ENCODE measurements at places on chromosomes 7 and 10.

- no peak for DNase-seq
Measured at GRCh38 chr10:129530581-129530980, 63.5 kb downstream of the MGMT start.

DNA sequence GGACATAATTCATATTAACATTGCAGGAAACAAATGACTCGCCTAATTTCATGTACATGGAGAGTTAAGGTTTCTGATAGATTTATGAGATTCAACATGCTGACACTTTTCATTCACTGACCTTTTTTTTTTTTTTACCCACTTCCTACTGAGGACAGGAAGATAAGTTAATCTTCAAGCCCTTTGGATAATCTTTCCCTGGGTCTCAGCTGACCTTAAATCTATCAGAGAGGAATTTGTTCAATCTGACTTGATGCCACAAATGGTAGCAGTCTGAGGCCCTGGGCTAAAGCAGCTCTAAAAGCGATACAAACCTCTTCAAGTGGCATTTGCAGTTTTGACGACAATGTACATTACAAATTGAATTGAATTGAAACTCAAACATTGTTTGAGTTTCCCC lies 493.3 kb upstream of the SORCS1 start:
- no peak for DNase-seq

DNA sequence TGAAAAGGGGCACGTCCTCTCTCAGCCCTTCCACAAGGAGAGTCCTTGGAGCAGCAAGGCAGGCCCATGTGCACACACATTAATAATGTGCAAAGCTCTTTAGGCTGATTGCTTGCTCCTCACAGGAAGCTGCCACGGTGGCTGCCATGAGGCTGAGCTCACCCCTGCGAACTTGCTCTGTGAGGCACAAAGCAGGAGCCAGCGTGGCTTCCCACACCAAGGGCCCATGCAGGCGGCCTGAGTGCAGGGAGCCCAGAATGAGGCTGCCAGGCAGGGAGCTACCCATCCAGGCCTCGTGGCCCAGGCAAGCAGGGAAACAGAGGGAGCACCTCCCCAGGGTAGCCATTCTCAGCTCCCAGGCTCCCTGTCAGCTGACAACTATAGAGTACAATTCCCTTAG lies 242.9 kb downstream of the GRID1 start:
- DNase-seq: no peak

DNA sequence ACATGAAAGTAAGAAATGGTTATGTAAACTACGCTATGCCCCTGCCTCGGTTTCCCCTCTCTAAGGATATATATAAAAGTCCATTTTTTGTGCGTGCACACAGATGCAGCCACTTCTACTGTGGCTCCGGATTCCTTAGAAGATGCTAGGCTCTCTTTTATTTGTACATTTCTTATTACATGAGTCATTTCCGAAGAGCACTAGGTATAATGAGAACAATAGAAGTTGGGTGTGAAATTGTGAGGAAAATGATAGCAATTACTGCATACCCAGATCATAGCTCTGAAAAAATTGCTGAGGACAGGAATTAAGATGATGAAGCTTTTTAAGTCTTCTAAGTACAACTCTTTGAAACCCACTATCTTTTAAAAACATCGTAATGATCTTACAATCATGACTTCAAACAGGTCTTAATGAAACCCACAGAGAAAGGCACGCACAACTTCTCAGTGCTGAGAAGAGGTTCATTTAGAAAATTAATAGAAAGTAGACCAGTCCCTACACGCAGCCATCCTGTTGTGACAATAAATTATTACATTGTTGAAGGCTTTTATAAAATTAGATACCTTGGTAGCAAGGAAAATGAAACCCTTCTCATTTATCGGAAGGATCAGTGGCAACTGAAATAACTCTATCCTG lies 96.2 kb upstream of the FGFR2 start:
- DNase-seq: no peak

DNA sequence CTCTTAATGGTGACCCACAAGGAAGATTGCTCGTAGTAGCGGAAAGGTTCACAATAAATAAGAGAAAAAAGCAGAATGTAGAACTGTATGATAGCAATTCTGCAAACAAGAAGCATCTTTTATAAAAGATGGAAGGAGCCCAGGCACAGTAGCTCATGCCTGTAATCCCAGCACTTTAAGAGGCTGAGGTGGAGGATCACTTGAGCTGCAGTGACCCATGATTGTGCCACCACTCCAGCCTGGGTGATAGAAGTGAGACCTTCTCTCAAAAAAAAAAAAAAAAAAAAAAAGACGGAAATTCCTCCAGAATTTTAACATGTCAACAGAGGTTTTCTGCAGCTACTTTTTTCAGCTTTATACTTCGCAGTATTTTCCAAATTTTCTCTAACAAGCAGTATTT lies 13.2 kb downstream of the GATAD1 start:
- no peak for DNase-seq

GRCh38 chr10:85492684-85493083 lies 873.9 kb downstream of the GRID1 start:
- no peak for DNase-seq

GRCh38 chr7:28228396-28228795 lies 47.8 kb upstream of the JAZF1 start:
- no peak for DNase-seq

DNA sequence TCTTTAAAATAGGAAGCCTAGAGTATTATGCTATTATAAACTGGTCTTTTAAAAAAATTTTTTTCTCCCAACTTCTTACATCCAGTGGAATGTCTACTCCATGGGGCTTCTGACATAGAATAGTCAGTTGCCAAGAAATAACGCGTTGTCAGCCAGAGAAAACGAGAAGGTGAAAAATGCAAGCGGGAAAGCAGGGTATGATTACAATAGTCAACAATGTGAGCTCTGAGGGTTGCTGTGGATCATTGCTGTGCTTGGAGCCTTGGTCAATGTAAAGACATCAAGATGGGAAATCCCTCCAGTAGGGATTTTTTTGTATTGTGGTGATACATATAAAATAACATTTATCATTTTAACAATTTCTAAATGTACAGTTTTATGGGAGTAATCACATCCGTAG lies 27.6 kb upstream of the PLPP4 start:
- DNase-seq: no peak

DNA sequence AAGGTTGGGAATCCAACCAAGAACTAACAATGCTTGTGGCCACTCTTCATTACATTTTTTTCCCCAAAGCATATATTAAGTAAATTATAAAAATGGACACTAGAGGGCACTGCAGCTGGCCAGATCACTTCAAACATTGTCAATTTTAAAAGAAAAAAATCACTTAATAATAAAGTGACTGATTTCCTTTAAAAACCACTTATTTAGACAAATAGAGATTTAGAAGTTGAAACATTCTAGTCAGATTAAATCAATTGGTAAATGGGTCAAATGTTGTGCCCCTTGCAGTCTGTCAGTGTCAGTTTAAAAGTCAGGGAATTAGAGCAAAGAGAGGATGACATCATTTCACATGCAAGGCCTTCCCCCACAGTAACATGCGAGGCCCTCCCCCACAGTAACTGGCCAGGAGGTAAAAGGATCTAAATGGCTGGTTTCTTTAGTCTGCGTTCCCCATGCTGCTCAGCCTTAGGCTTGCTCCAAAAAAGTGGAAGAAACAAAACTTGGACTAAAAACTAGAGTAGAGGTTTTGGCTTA lies 177.9 kb downstream of the SKAP2 start:
- no peak for DNase-seq

DNA sequence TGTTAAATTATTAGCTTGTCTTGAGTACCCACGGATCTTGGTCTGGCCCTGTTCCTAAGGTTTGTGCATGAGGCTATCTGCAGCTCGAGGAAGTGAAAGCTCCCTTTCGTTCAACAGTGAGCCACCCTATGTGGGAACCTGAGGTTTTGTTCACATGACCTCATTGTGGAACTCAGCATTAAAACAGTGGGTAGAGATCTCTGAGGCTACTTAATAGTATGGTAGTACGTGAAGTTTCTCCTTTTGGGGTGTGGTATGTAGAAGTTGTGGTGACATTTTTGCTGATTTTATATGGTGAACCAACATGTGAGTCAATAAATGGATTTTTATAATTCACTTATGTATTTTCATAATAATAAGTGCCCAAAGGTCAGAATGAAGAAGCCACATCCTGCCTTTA lies 252.7 kb upstream of the FERD3L start:
- no peak for DNase-seq

- DNase-seq: no peak
Measured at GRCh38 chr7:127667017-127667670, 15.2 kb downstream of the SND1 start.

GRCh38 chr10:113540845-113541548 lies 11.9 kb upstream of the HABP2 start:
- no peak for DNase-seq

DNA sequence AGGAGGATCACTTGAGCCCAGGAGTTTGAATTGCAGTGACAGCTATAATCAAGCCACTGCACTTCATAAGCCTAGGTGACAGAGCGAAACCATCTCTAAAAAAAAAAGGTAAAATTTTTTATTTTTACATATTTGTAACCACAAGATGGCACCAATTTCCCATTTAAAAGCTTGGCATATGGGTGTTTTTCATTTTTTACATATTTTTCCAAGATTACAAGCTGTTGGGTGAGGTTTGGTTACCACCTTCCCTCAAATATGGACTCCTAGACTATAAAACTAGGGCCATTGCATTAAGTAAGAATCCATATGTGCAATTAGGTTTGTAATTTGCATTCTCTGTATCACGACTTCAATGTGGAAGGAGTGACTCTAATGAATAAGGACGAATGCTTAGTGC lies 129.3 kb upstream of the ACBD5 start:
- DNase-seq: no peak

DNA sequence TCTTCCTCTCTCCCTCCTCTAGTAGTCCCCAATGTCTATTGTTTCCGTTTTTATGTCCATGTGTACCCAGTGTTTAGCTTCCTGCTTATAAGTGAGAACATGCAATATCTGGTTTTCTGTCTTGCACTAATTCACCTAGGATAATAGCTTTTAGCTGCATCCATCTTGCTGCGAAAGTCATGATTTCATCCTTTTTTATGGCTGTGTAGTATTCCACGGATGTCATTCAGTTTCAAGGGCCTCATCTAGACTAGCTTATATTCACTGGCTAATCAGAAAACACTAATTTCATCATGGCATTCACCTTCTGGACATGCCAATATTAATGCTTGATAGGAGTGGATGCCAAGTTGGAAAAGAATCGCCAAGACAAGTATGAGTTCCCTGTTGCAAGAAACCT lies 619.6 kb upstream of the AUTS2 start:
- no peak for DNase-seq

GRCh38 chr10:29689001-29689400 lies 54.2 kb upstream of the SVIL start:
- DNase-seq: no peak

- DNase-seq: no peak
Measured at GRCh38 chr7:4531236-4531635, 150.9 kb upstream of the FOXK1 start.

GRCh38 chr7:70940597-70940996 lies 191.3 kb upstream of the GALNT17 start:
- DNase-seq: no peak

DNA sequence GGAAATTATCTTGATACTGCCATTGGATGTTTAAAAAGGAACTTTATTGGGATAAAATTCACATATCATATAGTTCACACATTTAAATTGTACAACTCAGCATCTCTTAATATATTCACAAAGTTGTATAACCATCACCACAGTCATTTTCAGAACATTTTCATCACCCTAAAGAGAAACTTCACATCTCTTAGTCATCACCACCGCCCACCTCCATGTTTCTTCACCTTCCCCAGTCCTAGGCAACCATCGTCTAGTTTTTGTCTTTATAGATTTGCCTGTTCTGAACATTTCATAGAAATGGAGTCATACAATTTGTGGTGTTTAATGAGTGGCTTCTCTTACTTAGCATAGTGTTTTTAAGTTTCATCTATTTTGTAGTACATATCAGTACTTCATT lies 96.6 kb downstream of the ANKRD30A start:
- DNase-seq: no peak

GRCh38 chr7:69678494-69679187 lies 80.4 kb downstream of the AUTS2 start:
- no peak for DNase-seq

DNA sequence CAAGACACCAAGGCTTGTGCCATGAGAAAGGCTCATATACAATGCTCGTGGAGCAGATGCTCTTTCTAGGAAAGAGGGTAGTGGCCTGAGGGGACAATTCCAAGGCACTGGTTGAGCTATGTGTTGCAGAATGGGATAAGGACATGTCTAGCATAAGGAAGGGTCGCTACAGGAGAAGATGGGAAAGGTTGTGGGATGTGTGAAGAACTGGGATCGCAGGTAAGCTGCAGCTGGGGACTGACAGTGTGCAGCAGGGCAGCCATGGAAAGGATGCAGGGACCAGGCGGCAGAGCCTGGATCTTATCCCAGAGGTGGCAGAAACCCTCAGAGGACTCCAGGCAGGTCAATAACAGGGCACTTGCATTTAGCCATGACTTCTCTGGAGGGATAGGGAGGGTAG lies 56.1 kb downstream of the COBL start:
- DNase-seq: no peak

GRCh38 chr7:20364571-20365196 lies 34.0 kb downstream of the ITGB8 start:
- no peak for DNase-seq

GRCh38 chr10:77363210-77363609 lies 274.4 kb downstream of the KCNMA1 start:
- DNase-seq: no peak

- DNase-seq: no peak
Measured at GRCh38 chr7:3003936-3004335, 39.7 kb downstream of the CARD11 start.

GRCh38 chr7:50594734-50595485 lies 29.7 kb upstream of the DDC start:
- DNase-seq: no peak

DNA sequence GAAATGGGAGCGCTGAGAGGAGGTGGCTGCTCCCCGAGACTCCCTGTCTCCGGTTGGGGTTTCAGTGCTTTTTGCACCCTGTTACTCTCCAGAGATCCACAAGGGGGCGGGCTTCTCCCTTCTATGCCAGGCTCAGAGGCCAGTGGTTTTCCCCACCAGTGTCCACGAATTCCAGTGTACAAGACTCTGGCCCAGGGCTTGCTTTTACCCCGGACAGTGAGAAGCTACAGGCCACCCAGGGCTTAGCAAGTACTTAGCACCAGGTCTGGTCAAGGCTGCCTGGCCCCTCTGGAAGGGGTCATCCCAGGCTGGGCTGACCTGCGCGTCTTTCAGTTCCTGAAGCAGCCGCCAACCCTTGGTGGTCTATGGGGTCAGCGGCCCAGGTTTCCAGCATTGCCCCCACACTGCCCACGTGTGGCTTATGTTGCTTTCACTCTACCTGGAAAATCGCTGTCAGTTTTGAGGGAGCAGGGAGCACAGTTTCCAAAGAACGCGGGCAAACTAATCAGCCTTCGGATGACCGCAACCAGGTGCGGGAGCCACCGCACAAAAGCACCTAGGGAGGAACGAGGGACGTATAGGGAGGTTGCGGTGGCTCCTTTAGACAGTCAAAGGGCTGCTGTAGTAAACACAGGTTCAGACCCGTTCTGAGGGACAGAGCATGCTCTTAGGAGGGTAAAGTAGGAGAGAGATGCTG lies 6.8 kb downstream of the CYP26A1 start:
- no peak for DNase-seq

DNA sequence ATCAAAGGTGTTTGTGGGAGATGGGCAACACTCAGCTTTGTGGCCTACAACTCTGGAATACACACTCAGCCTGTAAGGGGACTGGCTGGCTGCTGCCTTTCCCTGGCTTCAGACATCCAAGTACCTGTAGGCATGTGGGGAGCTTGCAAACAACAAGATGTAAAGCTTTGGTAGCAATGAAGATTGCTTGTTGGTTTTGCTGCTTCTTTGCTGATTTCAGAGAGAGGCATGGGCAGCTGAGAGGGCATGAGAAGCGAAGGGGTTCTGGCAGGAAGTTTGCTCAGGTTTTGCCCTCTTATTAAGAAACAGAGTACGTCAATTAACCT lies 434.8 kb downstream of the LRMDA start:
- DNase-seq: no peak
